Activated naive CD4-positive, alpha-beta T cell treated with anti-CD3 and anti-CD28 coated beads, Interleukin-2, amount 10 ng/mL, durations not matched to agents 7 days and 5 days (primary cell): ENCODE measurements at places on chromosomes 11 and 22.

DNA sequence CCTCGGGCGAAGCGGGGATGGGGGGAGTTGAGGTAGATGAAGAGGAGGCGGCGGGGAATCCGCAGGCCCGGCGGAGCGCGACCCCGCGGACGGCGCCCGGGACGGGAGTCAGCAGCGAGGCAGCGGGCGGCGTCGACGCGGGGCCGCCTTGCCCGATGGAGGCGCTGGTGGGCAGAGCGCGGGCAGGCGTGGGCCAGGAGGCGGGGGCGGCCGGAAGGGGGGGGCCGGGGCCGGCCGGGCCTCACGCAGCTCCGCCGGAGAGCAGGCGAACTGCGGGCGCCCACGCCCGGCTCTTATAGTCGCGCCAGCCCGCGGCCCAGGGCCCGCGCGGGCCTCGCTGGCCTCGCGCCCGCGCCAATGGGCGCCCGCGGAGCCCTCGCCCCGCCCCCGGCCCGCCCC, at the start of gene IGF2:
IGF2 (minus strand) TSS at position 267 of the 399 bp plus-strand sequence. CDS start 3,866 bp downstream, outside the sequence.
- peaks cover 7% of the 10 kb centered on the region for H3K4me1 ChIP-seq
- peaks cover 98% of the 10 kb centered on the region for H3K27me3 ChIP-seq
- DNase-seq, result no peak
- no peaks in the 10 kb centered on the region for H3K36me3 ChIP-seq
- no peak within 1 kb of the TSS for H3K27ac ChIP-seq

- peak overlapping the region; percentile 92 for H3K27ac ChIP-seq
- H3K36me3 ChIP-seq, result peaks cover 58% of the 10 kb centered on the region
- peak overlapping the region; percentile 46 for H3K4me3 ChIP-seq
- DNase-seq, result peak; percentile 77
- H3K4me1 ChIP-seq, result peaks cover 57% of the 10 kb centered on the region
These were observed 56.3 kb upstream of the ADSL start for GRCh38 chr22:40289991-40290459.

GRCh38 chr22:24183321-24184031, 2.2 kb downstream of the SUSD2 start:
- no peaks in the 10 kb centered on the region for H3K4me1 ChIP-seq
- H3K27me3 ChIP-seq, result no peaks in the 10 kb centered on the region
- no peak overlapping the region for H3K27ac ChIP-seq
- no peak for DNase-seq
- peaks cover 1% of the 10 kb centered on the region for H3K36me3 ChIP-seq

DNA sequence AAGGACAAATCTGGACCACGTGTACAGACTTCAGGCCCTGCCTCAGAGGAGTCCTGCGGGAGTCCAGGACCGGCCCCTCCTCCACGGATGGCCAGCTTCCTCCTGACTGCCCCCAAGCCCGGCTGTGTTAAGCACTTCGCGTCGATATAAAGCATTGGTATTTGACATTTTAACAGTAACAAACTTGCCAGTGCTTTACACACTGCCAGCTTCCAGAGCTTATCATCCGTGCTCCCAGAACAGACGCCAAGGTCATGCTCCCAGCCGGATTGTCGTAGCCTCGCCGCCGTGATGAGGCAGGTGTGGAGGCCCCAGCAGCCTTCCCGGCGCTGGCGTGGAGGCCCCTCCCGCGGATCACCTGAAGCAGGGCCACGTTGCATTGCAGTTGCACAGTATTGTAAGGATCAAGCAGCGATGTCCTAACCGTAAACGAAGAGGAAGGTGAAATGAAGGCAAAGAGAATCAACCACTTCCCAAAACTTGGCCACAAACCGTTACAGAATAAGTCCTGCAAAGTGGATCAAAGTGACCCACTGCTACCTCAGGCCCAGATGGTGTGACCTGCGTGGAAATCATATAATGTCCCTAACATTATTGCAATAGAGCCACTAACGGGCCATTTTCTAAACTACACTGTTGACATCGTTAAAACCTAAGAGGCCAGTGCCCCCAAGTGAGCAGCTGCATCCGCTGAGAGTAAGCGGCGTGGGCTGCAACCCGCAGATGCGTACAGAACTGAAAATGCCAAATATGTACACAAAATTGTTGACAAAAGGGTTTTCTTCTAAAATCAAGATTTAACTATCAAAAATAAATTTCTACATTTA, 51.6 kb downstream of the CERK start:
- H3K27ac ChIP-seq, result peak overlapping the region; percentile 74
- no peaks in the 10 kb centered on the region for H3K27me3 ChIP-seq
- H3K4me3 ChIP-seq, result no peak overlapping the region
- no peak for DNase-seq

DNA sequence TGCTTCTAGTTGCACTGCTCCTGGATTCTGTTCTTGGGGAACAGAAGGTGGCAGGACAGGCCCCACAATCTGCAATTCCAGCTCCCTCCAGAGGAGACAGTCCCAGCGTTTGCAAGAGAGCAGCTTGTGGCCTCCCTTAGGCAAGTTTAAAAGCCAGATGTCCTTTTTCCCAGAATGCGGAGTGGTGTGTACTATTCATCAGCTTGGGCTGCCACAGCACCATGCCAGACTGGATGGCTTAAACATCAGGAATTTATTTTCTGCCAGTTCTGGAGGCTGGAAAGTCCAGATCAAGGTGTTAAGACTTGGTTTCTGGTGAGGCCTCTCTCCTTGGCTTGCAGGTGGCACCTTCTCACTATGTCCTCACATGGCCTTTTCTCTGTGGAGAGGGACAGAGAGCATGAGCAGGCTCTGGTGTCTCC, 11.7 kb downstream of the MIAT start:
- H3K27me3 ChIP-seq, result no peaks in the 10 kb centered on the region
- peak; percentile 37 for DNase-seq
- peaks cover 66% of the 10 kb centered on the region for H3K4me1 ChIP-seq
- peaks cover 30% of the 10 kb centered on the region for H3K36me3 ChIP-seq
